NCI-H748 treated with DMSO at 0.1 percent for 48 hours (cell line): ENCODE measurements at places on chromosomes 4 and X.
A peak's percentile ranks its signal among the peaks of the same experiment; 100 is the strongest.

DNA sequence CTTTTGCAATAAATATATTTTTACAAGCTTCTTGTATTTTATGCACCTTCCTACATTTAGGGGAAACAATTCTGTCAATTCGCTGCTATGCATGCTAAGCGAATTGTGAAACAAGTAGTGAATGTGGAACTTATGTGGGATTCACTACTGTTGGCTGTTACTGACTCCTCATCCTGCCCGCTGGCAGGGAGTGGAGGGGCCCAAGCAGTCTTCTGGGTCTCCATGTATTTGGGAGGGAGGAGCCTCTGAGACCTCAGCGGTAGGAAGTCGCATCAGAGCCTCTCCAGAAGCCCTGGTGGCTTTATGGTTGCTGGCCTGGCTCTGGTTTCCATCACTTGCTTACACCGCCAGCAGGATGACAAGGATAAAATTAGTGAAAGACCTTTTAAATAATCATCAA is 3.7 kb upstream of the SETD7 start:
- DNase-seq = no peak

DNA sequence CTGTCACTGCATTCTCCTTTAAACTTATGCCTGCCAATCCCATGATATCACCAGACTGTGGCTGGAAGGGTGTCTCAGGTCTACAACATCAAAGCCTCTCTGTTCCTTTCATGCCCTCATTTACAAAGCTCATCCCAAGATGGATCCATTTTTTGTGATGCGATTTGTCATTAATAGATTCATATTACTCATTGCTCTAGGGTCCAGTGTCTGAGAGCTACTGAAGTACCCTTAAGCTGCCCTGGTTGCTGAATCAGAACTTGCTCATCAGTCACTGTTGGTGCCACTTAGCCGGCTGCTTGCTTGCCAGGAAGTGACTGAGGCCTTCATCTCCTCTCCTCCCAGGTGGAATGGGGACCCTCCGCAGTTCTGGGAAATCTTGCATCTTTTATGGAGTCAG is 395.5 kb upstream of the BOD1L1 start:
- DNase-seq = no peak

DNA sequence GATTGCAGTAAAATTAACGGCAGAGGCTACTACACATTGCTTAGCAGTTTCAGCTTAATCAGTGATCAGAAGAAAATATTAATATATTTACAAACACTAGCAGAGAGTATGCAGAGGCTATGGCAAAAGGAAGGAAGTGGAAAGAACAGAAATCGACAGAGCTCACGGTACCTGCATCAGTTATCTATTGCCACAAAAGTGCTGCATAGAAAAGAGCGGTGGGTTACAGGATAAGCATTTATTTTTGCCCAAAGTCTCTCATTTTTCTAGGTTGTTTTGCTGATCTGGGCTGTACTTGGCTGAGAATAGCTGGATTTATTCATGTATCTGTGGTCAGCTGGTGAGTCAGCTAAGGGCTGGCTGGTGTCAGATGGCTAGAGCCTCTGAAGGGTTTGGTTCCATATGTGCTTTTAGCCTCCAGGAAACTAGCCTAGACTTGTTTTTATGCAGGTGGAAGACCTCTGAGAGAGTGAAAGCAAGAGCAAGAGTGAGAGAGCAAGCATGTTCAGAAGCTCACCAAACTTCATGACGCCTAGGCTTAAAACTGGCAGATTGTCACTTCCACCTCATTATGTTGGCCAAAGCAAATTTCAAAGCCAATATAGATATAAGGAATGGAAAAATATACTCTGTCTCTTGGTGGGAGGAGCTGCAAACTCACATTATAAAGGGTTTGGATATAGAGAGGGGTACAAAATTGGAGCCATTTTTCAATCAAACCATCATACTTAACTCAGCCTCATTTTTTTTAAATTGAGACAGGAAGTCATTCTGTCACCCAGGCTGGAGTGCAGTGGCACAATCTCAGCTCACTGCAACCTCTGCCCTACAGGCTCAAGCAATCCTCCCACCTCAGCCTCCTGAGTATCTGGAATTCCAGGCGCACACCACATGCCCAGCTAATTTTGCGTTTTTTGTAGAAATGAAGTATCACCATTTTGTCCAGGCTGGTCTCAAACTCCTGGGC is 153.2 kb upstream of the RPL34 start:
- DNase-seq = no peak

GRCh38 chr4:84690481-84690880 is 107.6 kb downstream of the CDS1 start:
- no peak for DNase-seq

- DNase-seq = no peak
Observed at GRCh38 chr4:23774909-23775308, 114.9 kb downstream of the PPARGC1A start.

DNA sequence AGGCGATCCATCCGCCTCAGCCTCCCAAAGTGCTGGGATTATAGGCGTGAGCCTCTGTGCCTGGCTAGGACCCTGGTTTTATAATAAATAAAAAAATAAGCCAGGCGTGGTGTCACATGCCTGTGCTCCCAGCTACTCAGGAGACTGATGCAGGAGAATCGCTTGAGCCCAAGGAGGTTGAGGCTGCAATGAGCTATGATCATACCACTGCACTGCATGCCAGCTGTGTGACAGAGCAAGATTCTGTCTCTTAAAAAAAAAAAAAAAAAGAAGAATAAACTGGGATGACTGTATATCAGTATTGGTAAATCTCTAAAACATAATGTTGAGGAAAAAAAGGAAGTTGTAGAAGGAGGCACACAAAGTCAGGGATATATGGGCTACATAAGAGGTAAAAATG is 45.7 kb upstream of the SLC34A2 start:
- no peak for DNase-seq

- DNase-seq = no peak
Observed at GRCh38 chr4:15198070-15198727, 195.9 kb downstream of the CPEB2 start.

GRCh38 chr4:127988638-127989037 is 23.4 kb downstream of the ABHD18 start:
- no peak for DNase-seq

GRCh38 chr4:7933651-7934510 is 5.8 kb downstream of the AFAP1 start:
- DNase-seq = no peak

DNA sequence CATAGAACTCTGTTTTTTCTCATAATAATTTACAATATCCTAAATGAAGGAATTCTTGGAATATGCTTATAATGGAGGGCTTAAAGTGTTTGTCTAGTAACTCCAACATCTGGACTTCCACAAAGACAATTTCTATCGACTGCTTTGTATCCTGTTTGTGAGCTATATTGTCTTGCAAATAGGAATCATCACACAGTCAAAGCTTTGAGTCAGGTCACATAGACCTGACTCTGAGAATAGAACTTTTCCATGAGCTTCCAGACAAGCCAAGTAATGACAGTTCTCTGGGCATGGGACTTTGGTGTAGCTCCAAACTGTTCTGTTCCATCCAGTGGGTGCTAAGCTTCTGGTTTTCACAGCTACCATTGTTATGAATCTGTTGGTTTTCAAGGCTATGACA is 75.2 kb upstream of the GALNT7 start:
- DNase-seq = no peak

- no peak for DNase-seq
Observed at GRCh38 chrX:33198561-33199279, 12.6 kb downstream of the DMD start.

GRCh38 chrX:74249963-74250362 is 54.0 kb upstream of the ZCCHC13 start:
- DNase-seq = no peak

GRCh38 chr4:177450426-177451107 is 8.3 kb upstream of the AGA start:
- no peak for DNase-seq

- DNase-seq = no peak
Observed at GRCh38 chrX:29488919-29489318, 726.4 kb upstream of the MAGEB2 start.

- peak; percentile 89 for DNase-seq
Observed at GRCh38 chrX:40058719-40059118, 39.0 kb downstream of the BCOR start.

GRCh38 chrX:63418211-63418610 is 67.1 kb upstream of the SPIN4 start:
- no peak for DNase-seq

DNA sequence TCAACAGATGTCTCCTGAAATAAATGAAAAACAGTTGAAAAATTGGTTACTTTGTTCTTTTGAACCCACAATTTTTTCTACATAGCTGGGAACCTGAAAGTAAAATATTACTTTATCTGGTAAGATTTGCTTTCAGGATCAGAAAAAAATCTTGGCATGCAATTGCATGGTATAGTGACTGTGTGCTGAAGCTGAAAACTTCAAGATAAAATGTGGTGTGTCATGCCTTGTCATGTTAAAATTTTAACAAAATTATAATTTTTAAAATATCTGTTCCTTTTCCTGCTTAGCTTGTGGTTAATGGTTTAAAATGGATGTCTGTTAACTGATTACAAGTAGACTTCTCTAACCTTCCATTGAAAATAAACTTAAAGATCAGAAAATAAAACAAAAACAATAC is 904.8 kb downstream of the PDHA2 start:
- DNase-seq = no peak

DNA sequence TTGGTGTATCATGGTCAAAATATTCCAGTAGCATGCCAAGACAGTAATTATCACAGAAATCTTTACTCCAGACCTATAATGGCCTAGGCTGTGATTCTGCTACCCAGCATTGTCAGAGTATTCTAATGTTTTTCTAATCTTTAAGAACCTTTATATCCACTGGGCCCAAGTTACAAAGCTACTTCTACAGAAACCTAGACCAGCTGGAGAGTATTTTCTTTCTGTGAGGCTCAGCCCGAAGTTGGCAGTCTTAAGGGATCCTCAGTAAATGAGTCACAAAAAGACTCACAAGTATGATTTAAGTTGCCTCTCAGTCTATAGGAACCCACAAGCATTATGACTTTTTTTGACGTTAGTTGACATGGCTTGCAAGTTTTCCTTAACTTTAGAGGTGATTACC is 638.5 kb upstream of the FAM241A start:
- no peak for DNase-seq

DNA sequence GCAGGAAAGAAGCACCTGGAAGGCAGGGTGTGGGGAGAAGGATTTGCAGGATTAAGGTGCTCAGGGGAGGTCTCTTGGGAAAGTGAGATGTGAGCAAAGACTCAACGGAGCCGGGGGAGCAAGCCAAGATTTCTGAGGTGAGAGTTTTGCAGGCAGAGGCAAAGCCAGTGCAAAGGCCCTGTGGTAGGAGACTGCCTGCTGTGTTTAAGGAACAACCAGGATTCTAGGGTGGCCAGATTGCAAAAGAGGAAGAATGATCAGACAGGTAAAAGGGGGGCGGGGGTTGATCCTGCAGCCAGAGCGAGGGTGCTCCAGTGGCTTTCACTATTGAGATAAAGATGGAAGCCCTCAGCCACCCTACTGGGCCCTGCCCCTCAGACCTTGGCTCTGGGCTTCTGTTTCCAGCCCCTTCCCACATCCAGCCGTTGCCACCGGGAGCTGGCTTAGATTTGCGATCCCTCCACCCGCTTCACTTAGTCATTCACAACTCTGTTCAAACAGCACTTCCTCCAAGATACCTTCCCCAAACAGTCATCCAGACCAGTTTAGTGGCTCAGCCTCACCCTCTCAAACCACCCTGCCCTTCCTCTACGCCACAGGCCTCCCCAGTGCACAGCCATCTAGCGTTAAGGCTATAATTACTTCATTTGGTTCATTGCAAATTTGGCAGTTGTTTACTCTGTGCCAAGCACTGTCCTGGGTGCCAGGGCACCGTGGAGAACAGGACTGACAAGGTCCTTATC is 23.3 kb upstream of the BCOR start:
- no peak for DNase-seq

GRCh38 chr4:20086067-20086798 is 165.5 kb upstream of the SLIT2 start:
- no peak for DNase-seq

GRCh38 chrX:34223574-34223973 is 91.5 kb upstream of the FAM47A start:
- no peak for DNase-seq

DNA sequence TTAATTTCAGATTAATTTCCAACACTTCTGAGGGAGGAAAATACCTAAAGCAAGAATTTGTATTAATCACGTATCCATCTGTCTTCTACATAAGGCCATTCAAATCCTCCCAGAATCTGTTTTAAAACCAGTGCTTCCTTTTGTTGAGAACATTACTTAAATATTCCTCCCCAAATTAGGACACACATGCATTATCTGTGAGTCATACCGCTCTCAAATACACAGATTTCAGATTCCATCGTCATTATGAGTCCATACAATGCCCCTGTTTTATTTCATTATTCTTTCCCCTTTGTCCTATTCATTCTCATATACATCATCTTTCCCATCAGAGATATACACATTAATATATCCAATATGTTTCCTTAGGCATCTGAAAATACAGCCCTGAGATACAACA is 57.3 kb upstream of the PRSS12 start:
- DNase-seq = no peak

- DNase-seq = peak; percentile 24
Observed at GRCh38 chrX:38717871-38718270, 83.4 kb upstream of the MID1IP1 start.

DNA sequence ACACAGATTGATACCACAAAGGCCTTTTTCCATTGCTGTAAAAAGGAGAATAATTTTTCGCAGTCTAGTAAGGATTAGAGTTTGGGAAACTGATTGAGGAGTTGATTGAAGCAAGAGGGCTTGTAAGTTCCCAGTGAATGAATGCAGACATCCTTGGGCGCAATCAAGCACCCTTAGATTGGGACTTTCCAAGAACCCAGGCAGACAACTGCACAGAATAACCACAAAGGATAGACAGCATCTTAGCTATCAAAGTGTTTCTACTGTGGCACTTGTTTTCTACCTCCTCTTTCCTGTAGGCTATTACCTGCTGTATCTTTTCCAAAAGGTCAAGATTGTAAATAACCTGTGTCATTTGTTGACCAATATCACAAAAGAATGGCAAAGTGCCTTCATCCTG is 2.6 kb downstream of the COX18 start:
- DNase-seq = no peak
